ENCODE measurements at places on chromosomes 4 and X. TPM values are rescaled to one million over a fixed set of nuclear protein-coding genes. Genes with fewer than 3 reads are reported as not detected.

GRCh38 chr4:1328267-1329155 lies 18.5 kb upstream of the UVSSA start:
- no peak for DNase-seq

GRCh38 chrX:124863303-124863702 lies 456.4 kb upstream of the TEX13C start:
- no peak for DNase-seq

- DNase-seq, result no peak
Observed at GRCh38 chr4:67371615-67372014, 173.7 kb downstream of the CENPC start.

- no peak for DNase-seq
Observed at GRCh38 chr4:13711233-13711785, 83.8 kb upstream of the BOD1L1 start.

GRCh38 chrX:100674705-100675104 lies 30.7 kb downstream of the SRPX2 start:
- DNase-seq, result no peak

- no peak for DNase-seq
Observed at GRCh38 chr4:98515470-98515809, 143.0 kb downstream of the TSPAN5 start.

DNA sequence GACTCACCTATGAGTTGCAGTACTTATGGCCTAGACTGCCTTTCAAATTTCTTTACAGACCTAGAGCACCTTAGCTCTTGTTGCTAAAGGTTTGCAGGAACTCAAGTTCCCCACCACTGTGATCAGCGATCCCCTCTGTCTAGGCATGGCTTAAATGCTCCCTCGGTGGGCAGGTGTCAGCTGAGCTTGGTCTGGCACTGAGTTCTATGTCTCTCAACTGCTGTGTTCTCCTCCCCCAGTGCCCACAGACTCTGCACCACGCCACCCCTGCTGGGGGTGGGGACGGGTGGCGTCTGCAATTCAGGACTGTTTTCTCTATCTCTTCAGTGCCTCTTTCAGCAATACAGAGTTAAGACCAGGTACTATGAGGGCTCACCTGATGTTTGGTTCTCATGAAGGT lies 30.5 kb downstream of the TMEM271 start:
- DNase-seq, result no peak

GRCh38 chrX:112211459-112211858 lies 128.9 kb upstream of the TRPC5 start:
- no peak for DNase-seq

HMGB3 gene
- 233 TPM for total RNA-seq

AFF2 gene
- total RNA-seq, result 0.13 TPM

TREX2 gene
- total RNA-seq, result 0.39 TPM

CXCL11 gene
- total RNA-seq, result not detected

NBDY gene
- 16.7 TPM for total RNA-seq

GPR50 gene
- not detected for total RNA-seq

ITGB1BP2 gene
- total RNA-seq, result 0.74 TPM

CENPE gene
- 46.6 TPM for total RNA-seq

IRF2 gene
- total RNA-seq, result 15.9 TPM
